ENCODE measurements at places on chromosomes 4 and X.

DNA sequence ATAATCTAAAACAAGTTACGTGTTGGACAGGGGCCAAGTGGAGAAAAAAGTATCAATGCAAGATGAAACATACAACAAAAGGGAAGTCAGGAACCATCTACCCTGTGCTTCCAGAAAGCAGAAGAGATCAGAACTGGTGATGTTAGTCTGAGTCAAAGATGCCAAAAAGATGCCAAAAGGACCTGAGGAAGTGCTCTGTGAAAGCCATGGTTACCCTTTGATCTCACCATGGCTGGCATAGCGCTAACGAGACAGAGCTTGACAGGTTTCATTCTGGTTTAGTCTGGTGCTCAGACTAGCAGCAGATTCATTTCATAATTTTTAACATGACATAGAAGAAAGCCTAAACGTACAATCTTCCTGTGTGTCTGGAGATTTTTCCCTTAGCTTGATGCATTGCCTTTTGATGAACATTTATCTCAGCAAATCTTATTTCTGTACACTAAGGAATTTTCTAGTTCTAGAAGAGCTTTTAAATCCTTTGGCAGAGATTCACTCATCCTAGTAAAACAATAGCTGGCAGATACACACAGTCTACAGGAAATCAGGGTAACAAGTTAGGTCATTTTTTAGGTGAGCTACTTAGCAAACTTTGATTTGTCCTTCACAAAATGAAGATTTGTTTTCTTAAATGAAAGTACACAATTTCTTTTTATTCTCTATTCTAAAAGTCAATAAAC, 87.7 kb downstream of the COL25A1 start:
- no peak for DNase-seq

DNA sequence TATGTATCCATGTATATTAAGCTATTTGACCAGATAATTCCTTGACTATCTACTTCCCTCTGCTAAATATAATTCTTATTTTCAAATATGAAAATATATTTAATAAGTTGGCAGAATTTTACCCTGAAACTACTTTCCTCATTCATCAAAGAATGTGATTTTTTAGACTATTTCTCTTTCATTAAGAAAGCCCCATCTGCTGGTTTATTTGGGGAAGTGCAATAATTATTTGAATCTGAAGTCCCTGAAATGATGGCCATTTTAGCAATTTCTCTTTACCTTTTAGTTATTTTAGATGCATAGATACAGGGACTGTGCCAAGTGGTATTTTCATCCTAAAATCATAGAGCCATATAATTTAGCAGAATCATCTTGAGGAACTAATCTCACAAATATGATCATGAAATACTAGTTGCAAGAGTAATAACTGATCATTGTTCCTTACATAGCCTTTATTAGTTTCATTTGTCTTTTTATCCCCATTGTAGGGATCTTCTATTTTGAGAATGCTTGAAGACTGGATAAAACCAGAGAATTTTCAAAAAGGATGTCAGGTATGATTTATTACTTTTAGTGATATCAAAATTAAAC, 39.0 kb downstream of the ENPEP start:
- DNase-seq: no peak

DNA sequence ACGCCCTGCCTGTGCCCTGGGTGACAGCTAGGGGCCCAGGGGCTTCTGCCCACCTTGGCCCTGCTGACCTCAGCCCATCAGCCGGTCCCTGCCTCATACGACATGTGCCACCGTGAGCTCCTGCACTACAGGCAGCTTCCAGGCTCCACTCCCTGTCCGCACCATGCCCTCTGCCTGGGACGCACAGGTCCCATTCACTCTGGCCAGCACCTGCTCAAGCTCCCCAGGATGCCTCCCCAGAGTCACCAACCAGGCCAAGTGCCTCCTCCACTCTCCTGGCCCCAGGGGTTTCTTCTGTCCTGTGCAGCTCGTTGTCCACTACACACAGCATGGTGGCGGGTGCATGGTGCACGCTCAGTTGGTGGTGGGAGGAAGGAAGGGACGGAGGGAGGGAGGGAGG, 20.2 kb upstream of the MRFAP1 start:
- no peak for DNase-seq

- no peak for DNase-seq
These were observed 393.7 kb downstream of the PPP3CA start for GRCh38 chr4:100953616-100954015.

DNA sequence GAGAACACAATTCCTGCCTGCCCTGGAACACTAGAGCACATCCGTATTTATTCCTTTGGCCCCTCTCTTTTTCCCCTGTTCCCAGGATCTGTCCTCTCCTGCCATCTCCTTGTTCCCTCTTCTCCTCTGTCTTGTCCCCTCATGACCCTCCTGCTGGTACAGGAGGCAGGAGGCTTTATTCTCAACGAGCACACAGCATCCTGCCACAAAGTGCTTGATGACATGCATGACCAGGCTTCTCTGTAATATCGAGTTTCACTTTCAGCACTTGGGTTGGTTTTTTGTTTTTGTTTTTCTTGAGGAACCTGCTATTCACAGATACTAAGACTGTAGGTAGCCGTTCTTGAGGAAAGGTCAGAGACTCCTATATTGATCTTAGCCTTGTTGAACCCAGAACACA, 35.3 kb downstream of the NALF2 start:
- no peak for DNase-seq

- DNase-seq: peak; percentile 6
These were observed 226.7 kb upstream of the PRKX start for GRCh38 chrX:3940000-3940610.

- no peak for DNase-seq
These were observed 170.1 kb downstream of the WDFY3 start for GRCh38 chr4:84796394-84796793.

DNA sequence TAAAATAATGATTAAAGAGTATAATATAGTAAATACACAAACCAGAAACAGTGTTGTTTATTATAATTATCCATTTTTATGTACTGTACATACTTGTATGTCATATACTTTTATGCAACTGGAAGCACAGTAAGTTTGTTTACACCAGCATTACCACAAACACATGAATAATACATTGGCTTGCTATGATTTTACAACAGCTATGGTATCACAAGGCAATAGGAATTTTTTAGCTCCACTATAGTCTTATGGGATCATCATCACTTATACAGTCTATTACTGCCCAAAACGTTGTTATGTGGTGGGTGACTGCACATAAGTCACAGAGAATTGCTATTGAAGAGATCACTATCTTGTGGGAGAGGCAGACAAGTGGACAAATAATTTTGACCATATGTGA, 1.8 kb upstream of the PF4V1 start:
- DNase-seq: no peak

GRCh38 chr4:42767669-42768068, 110.8 kb upstream of the ATP8A1 start:
- DNase-seq: no peak

DNA sequence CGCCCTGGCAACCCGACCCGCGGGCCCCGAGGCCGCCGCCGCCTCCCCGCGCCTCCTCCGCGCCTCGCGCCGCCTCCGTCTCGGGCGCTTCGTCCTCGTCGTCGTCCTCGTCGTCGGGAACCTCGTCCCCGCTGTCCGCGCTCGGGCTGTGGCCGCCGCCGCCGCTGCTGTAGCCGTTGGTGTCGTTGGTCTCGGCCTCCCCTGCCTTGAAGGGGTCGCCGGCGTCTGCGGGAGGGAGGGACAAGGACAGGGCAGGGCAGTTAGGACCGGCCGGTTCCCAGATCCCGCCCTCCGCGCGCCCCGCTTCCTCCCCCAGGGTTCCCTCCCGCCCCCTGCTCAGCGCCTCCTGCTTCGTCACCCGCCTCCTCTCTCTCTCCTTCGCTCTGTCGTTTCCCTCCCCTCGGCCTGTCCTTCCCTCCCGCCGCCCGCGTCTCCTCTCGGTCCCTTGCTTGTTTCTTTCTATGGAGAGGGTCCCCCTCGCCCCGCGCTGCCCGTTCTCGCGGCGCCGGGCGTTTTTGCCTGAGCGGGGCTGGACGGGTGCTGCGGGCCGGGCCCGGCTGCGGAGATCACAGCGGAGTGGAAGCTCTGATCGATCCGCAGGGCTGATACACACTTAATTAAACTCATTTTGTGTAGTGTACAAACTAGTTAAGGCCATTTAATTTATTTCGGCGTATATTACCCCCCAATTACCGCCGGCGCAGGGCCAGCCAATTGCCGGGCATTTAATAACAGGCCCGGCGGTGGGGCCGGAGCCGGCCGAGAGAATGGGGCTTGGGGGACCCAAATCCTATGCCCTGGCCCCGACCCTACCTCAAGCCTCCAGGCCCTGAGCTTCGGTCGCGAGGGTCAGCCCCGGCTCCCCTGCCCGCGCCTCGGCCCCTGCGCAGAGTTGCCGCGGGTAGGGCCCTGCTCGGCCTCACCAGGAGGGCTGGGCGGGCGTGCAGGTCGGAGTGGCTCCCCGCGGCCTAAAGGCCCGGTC, 2.4 kb downstream of the NKX1-1 start:
- no peak for DNase-seq

DNA sequence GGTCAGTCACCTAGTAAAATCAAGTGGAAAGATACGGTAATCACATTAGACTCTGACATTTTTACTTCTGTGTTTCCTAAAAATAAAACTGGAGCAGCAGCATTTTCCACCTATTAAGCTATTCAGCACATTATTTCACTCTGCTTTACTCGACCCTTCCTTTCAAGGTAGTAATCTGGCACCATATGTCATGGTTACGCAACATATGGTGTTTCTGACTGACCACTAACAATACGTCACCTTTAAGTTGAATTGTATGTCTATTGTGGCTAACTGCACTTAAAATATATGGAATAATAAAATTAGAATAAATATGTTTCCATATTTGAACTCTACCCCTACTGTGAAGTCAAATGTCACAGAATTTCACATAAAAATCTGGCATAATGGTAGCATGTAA, 168.8 kb downstream of the CDS1 start:
- no peak for DNase-seq

DNA sequence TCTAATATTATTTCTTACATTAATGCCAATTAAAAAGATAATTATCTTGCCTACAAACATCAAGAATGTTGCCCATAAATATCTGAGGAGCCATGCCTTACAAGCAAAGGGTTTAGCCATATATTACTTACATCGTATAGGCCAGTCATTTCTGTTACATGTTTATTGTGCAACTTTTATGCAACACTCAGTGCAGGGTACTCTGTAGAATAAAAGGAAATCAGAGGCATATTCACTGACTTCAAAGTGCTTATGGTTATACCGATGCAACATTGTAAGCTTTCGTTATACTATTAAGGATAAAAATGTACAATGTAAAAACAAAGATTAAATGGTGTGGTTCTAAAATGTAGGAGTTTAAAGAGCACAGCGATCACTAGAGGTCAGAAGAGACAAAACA, 315.9 kb downstream of the PCDH10 start:
- DNase-seq: no peak

DNA sequence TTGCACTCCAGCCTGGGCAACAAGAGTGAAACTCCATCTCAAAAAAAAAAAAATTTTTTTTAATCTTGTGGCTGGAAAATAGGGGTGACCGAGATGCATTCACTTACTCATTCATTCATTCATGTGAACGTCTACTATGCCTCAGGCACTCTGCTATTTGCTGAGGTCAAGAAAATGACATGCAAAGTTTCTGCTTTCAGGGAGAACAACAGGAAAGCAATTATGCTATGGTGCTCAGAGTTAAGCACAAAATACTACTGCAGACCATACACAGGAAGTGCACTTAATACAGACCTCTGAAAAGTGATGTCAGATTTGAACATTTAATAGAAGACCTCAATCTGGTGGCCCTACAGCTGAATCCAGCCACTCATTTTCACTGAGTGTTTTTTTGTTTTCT, 59.6 kb upstream of the DUSP21 start:
- no peak for DNase-seq

DNA sequence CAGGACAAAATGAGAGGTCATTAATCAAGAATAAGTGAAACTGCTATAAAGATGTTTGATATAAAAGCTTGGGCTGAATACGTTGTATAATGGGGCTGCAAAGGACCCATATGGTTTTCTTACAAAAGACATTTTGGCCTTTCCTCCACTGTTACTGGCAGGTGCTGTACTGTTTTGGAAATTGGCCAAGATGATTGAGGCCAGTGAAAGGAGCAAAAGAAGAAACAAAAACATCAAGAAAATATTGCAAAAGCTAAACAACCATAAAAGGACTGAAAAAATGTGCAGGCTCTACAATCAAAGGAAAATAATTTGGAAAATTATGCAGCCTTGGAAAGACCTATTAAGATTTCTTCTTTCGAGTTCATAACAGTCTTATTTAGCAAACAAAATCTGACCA, 222.2 kb upstream of the PPP1R2C start:
- DNase-seq: no peak

DNA sequence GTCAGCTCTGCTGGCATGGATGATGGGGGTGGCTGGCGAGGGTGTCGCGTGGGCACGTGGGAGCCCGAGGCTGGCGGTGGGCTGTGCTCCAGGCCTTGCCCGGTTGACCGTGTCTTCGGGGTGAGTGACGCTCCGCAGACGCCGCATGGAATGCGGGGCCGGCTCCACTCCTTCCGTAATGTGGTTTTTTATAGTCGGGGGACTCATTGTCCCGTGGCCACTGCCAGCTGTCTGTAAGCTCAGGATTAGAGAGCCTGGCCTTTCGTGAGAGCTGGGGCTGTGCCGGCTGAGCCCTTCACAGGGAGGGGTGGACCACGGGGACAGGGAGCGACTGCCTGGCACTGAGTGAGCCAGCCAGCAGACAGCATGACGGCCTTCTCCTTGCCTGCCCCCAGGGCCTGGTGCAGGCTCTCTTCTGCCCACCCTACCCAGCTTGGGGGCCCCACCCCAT, 20.4 kb downstream of the DOK7 start:
- no peak for DNase-seq

DNA sequence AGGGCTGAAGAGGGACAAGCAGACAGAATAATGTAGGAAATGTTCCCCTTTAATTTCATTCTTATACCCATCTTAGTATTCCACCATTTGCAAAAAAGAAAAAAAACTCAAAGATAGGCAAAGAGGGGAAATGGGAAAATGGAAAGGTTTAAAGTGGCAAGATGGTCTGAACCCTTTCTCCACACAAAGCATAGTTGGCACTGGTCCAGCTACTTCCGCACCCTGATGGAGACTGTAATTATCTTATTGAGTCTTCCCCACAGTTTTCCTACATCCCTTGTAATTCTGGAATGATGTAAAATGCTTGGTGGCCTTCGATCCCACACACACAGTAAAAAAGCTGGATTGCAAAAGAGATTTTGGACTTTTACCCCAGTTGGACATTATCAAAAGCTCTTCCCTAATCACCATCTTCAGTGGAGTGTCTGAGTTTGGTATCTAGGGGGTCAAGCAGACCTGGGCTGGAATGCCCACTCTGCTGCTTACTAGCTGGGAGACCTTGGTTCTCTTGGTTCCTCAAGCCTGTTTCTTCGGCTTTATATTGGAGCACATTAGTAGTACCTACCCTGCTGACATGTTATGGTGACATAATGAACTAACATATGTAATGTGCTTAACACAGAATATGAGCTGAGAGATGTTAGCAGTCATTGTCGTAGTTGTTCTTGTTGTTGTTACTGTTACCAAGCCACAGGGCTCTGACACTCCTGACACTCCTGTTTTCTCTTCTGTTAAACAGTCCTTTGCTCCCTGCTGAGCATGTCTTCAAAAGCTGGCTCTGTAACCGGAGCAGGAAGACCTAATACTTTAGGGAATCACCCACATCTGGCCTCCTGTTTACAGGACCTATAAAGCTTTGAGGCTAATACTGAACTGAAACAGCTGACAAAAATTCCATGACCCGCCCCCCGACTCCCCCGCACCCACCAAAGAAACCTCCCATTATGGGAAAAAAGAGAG, 4.7 kb downstream of the SRPX2 start:
- DNase-seq: no peak
